Upper lobe of left lung (tissue), 6 donors: ENCODE measurements at places on chromosomes 2 and 18.

- peaks cover 16% of the 10 kb centered on the region for H3K4me1 ChIP-seq
- peak overlapping the region; percentile 55 for H3K4me3 ChIP-seq
- no peaks in the 10 kb centered on the region for H3K36me3 ChIP-seq
- H3K27ac ChIP-seq = no peak overlapping the region
Observed at GRCh38 chr2:149331023-149331400, 625 bp downstream of the LYPD6 start.

DNA sequence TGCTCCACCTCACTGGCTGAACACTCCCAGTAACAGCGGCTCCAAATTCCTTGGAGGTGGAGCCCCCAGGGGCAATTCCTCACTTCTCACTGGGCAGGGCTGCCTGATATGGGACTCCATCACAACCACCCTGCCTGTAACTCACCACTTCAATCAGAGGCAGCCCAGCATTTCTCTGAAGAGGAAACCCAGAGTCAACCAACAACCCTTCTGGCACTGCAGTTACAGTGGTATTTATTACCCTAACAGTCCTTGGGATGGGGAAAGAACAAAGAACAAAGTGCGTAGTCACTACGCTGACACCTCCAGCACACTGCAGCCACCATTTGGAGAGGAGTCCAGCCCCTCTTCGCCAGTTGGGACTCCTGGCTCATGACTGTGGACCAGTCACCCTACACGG, 85.7 kb upstream of the GALNT13 start:
- no peaks in the 10 kb centered on the region for H3K4me1 ChIP-seq
- H3K27me3 ChIP-seq = no peaks in the 10 kb centered on the region
- no peak for DNase-seq
- no peak overlapping the region for H3K4me3 ChIP-seq
- H3K27ac ChIP-seq = no peak overlapping the region

DNA sequence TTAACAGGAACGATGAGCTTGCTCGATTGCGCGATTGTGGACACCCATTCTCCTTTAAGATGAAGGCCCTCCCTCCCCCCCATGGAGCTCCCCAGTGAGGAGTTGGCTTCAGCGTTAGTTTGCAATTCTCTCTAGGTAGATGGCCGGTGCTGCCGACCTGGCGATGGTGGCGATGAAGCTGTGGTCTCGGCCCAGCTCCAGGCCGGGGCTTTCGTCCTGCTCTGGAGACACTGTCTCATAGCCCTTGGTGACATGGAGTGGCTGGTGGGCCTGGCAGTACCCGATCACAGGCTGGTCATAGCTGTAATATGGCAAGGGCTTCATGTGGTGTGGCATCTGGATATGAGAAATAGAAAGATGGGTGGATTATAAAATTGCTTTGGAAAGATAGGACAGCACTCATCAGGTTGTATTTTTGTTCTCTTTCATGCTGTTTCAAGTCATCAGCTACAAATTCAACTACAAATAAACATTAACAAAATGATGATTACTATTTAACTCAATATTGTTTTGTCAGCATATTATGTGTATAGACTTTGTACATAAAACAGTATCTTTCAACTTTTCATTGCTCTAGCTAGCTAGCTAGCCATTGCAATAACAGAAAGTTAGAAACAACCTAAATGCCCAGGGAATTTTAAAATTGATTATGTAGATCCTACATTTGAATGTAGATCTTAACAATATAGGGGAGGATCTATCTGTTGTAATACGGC, 773.4 kb downstream of the LRRTM4 start:
- no peaks in the 10 kb centered on the region for H3K4me1 ChIP-seq
- no peak overlapping the region for H3K4me3 ChIP-seq
- DNase-seq = peak; percentile 46
- H3K27ac ChIP-seq = no peak overlapping the region
- H3K27me3 ChIP-seq = no peaks in the 10 kb centered on the region

DNA sequence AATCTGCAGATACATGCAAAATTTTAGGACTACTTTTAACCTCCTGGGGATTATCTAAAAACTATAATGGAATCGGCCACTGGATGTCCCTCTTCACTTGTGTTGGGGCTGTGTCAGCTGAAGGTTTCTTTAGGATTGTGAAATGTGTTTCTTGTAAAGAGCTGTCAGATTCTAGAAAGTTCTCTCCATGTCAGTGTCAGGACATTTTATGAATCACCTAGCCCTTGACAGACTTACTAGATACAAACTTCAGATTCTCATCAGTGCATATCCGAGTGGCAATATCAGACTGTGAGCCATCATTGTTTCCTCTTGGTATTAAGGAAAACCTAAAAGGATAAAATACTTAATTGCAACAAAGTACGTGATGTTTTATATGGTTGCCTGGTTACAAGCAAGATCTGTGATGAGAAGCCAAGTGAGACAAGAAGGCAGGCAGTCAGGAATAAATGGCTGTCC, 107.3 kb downstream of the CPS1 start:
- H3K4me3 ChIP-seq = no peak overlapping the region
- H3K27ac ChIP-seq = no peak overlapping the region
- DNase-seq = no peak
- no peaks in the 10 kb centered on the region for H3K27me3 ChIP-seq
- no peaks in the 10 kb centered on the region for H3K36me3 ChIP-seq

GRCh38 chr2:222715742-222716141, 44.3 kb downstream of the MOGAT1 start:
- no peaks in the 10 kb centered on the region for H3K36me3 ChIP-seq
- H3K4me3 ChIP-seq = no peak overlapping the region
- peaks cover 4% of the 10 kb centered on the region for H3K4me1 ChIP-seq
- no peaks in the 10 kb centered on the region for H3K27me3 ChIP-seq
- no peak for DNase-seq

GRCh38 chr2:187215532-187216240, 232.4 kb downstream of the CALCRL start:
- DNase-seq = no peak
- H3K27ac ChIP-seq = no peak overlapping the region
- H3K4me3 ChIP-seq = no peak overlapping the region
- H3K27me3 ChIP-seq = no peaks in the 10 kb centered on the region
- no peaks in the 10 kb centered on the region for H3K4me1 ChIP-seq
- H3K36me3 ChIP-seq = no peaks in the 10 kb centered on the region

- no peak overlapping the region for H3K4me3 ChIP-seq
- H3K27ac ChIP-seq = no peak overlapping the region
- no peaks in the 10 kb centered on the region for H3K4me1 ChIP-seq
Observed at GRCh38 chr18:60070631-60071030, 170.8 kb downstream of the PMAIP1 start.

DNA sequence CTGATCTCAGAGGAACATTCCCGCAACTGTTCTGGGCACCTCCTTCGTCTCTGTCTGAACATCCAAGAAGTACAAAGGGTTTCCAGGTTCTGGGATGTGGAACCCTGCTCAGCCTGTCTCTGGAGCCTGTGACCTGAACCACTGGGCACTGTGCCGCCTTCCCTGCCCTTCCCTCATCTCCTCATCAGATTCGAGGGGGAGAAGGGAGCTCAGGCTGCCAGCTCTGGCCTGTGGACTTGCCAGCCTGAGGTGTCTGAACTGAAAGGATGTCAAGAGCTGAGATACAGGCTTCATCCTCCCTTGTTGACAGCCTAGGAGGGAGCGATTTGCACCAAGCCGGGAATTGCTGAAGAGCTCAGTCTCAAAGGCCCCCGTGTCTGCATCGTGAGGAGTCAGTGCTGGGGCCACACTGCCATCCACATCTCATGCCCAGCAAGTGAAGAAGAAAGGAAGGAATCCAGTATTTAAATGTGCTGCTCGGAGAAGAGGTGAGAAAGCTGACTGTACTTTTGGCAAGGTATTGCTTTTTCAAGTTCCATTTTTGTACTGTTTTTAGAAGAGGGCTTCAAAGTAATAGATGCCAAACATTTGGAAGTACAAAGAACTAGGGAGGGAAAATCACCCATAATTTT, 12.6 kb downstream of the NEU2 start:
- H3K4me1 ChIP-seq = no peaks in the 10 kb centered on the region
- H3K36me3 ChIP-seq = no peaks in the 10 kb centered on the region
- no peak overlapping the region for H3K27ac ChIP-seq
- no peak overlapping the region for H3K4me3 ChIP-seq

GRCh38 chr2:198325359-198325758, 521.0 kb downstream of the PLCL1 start:
- no peak overlapping the region for H3K27ac ChIP-seq
- DNase-seq = no peak
- no peak overlapping the region for H3K4me3 ChIP-seq
- H3K27me3 ChIP-seq = no peaks in the 10 kb centered on the region
- no peaks in the 10 kb centered on the region for H3K36me3 ChIP-seq
- no peaks in the 10 kb centered on the region for H3K4me1 ChIP-seq

- H3K36me3 ChIP-seq = no peaks in the 10 kb centered on the region
- no peak overlapping the region for H3K27ac ChIP-seq
- H3K4me3 ChIP-seq = no peak overlapping the region
- H3K27me3 ChIP-seq = no peaks in the 10 kb centered on the region
- H3K4me1 ChIP-seq = no peaks in the 10 kb centered on the region
Observed at GRCh38 chr2:240886023-240886565, 9.9 kb downstream of the MAB21L4 start.

- peak; percentile 87 for DNase-seq
- H3K4me1 ChIP-seq = peaks cover 4% of the 10 kb centered on the region
- H3K27me3 ChIP-seq = peaks cover 14% of the 10 kb centered on the region
- H3K36me3 ChIP-seq = no peaks in the 10 kb centered on the region
Observed at GRCh38 chr18:75455249-75456198, 28.0 kb upstream of the SMIM21 start.
